ENCODE measurements at places on chromosomes 12 and 14.

DNA sequence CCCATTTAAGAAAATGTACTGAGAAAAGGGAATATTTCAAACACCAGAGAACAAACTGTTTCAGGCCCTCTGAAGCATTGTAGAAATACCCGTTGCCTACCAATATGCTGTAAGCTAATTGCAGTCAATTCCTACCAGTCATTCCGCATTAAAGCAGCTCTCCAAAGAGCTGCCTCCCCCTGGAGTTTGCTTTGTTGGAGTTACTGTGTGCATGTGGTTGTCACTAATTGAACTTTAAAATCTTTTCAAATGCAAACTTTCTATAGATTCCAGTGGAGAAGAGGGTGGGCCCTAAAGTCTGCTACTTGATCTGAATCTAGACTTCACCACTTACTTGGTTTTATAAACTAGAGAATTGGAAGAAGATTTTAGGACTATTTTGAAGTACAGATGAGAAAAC is 112.7 kb downstream of the PLXNC1 start:
- no peak overlapping the region for H3K4me3 ChIP-seq
- H3K27ac ChIP-seq: no peak overlapping the region
- H3K36me3 ChIP-seq: peaks cover 64% of the 10 kb centered on the region
- H3K4me1 ChIP-seq: peaks cover 38% of the 10 kb centered on the region
- no peak for DNase-seq

DNA sequence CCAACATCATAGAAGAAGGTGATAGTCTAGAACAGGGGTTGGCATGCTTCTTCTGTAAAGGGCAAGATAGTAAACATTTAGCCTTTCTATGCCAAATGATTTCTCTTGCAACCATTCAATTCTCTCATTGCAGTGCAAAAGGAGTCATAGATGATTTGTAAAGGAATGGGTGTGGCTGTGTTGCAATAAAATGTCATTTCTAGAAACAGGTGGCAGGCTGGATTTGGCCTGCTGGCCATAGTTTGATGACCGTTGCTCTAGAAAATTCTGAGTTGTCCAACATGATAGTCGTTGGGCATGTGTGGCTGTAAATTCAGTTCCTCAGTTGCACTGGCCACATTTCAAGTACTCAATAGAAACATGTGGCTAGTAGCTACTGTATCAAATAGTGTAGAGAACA is 21.7 kb downstream of the SMCO2 start:
- peaks cover 18% of the 10 kb centered on the region for H3K36me3 ChIP-seq
- H3K4me1 ChIP-seq: peaks cover 68% of the 10 kb centered on the region
- H3K27ac ChIP-seq: no peak overlapping the region
- no peak for DNase-seq
- no peak overlapping the region for H3K4me3 ChIP-seq

DNA sequence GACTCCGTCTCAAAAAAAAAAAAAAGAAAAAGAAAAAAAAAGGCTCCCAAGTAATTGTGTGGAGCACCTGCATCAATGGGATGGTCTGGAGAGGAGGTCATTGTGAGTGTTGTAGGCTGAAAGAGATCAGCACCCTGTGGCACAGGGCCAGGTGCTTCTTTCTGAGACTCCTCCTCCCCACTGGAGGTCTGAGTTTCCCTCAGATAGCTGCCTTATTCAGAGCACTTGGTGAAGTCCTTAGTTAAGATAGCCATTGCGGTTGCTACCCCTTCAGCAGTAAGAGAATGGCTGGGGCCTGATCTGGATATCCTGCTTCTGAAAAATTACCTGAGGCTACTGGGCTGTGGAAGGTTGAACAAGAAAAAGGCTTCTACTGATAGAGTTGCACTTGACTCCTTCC is 69.8 kb downstream of the ANO6 start:
- H3K36me3 ChIP-seq: peaks cover 12% of the 10 kb centered on the region
- H3K4me1 ChIP-seq: no peaks in the 10 kb centered on the region

- DNase-seq: no peak
- H3K27me3 ChIP-seq: no peaks in the 10 kb centered on the region
- no peaks in the 10 kb centered on the region for H3K4me1 ChIP-seq
- H3K36me3 ChIP-seq: peaks cover 5% of the 10 kb centered on the region
Observed at GRCh38 chr12:113385282-113385882, 18.3 kb downstream of the SDS start.

GRCh38 chr14:65622703-65623102 is 210.2 kb downstream of the FUT8 start:
- H3K36me3 ChIP-seq: peaks cover 36% of the 10 kb centered on the region
- H3K27ac ChIP-seq: no peak overlapping the region
- peaks cover 5% of the 10 kb centered on the region for H3K4me1 ChIP-seq
- no peak for DNase-seq

Data from activated naive CD4-positive, alpha-beta T cell treated with anti-CD3 and anti-CD28 coated beads, Interleukin-2, amount 10 ng/mL, durations not matched to agents 7 days and 5 days (primary cell).